ENCODE measurements at places on chromosomes 5 and 9.

DNA sequence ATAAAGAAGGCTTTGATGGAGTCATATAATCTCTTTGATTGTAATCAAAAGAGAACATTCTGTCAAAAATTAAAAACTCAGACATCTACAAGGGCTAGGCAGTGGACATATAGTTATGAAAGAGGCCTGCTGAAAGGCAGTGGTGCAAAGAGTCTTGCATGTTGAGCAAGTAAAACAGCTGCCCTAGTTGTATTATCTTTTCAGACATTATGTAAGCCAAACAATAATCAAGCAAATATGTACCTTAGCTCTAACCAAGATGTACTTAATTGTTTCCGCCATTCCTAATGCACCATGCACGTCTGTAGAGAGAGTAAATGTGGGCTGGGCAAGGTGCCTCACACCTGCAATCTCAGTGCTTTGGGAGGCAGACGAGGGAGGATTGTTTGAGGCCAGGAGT, 14.3 kb downstream of the GAPT start:
- no peak for DNase-seq

GRCh38 chr9:82934949-82935348, 128.0 kb downstream of the RASEF start:
- peak; percentile 12 for DNase-seq

GRCh38 chr9:86990290-86990689, 43.0 kb upstream of the GAS1 start:
- DNase-seq, result no peak

DNA sequence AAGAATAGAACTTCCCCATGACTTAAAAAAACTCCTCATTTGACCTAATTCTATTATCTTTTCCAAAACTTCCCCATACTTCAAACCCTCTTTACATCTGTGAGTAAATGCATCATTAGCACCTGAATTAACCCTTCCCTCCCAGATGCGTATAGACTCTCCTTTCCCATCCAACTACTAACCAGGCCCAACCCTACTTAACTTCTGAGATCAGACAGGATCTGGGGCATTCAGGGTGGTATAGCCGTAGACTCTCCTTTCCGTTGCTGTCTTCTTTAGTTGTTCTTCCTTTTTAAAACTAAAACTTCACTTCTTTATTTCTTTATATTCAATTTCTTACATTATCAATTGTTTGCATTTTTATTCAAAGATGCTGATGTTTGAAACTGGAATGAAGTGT, 165.2 kb downstream of the SLCO4C1 start:
- no peak for DNase-seq

DNA sequence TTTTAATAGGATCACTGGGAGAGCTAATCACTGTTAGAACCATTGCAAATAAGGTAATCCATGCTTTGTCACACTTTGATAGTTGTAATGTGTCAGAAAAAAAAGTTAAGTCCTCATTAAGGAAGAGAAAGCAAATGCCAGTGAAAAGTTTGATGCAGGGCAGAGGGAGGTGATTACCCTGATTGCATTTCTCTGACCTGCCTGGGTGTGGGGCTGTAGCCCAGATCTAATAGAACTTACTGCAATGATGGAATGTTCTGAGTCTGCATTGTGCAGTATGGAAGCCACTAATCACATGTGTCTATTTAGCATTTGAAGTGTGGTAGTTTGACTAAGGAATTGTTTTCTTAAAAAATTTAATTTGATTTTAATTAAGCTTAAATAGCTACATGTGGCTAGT, 202.7 kb downstream of the ATP10B start:
- no peak for DNase-seq

GRCh38 chr5:1348986-1349245, 4.0 kb upstream of the CLPTM1L start:
- DNase-seq, result no peak

DNA sequence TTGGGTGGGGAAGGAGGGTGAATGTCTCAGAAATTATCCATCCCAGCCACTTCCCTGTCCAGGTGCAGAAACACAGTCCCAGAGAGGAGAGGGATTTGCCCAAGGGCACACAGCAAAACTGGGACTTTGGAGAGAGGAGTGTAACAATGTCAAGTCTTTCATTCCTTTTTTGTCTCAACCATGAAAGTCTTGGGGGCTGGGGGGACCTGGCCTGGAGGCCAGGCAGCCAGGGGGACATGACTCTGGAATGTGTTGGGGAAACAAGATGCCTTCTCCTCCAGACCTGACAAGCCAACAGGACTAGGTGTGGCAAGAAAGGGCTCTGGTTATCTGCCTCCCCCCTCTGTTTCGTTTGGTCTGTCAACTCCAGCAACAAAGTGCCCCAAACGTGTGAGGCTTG, 13.9 kb upstream of the HAND1 start:
- DNase-seq, result no peak

- no peak for DNase-seq
Measured at GRCh38 chr9:133945314-133945975, 46.7 kb downstream of the VAV2 start.

GRCh38 chr5:104494083-104494482, 931.5 kb upstream of the NUDT12 start:
- DNase-seq, result no peak

GRCh38 chr5:146860213-146860893, 18.2 kb downstream of the PPP2R2B start:
- DNase-seq, result peak; percentile 5

Measured in GM04503 (cell line).